HCT116 (cell line): ENCODE measurements at places on chromosomes 4 and X.

DNA sequence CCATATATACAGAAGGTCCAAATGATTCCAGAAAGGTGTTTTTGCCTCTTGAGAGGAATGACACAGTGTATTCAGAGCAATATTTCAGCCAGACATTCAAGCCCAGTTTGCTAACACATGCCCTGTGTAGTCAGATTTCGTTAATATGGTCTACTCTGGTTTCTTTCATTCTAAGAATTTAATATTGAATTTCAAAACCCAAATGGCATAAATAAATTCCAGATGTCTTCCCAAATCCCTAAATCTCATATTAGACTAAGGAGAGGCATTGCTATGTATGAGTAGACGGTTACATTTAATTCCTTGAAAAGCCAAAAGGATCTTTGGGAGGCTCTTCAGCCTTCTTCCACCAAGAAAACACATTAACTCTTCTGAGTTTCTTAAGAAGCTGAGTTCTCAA lies 66.3 kb upstream of the C1QTNF7 start:
- H3K36me3 ChIP-seq, result no peaks in the 10 kb centered on the region
- DNase-seq, result no peak
- H3K4me1 ChIP-seq, result no peaks in the 10 kb centered on the region
- no peak overlapping the region for H3K4me3 ChIP-seq
- H3K27ac ChIP-seq, result no peak overlapping the region

GRCh38 chrX:153460826-153461225 lies 9.6 kb downstream of the HAUS7 start:
- no peak overlapping the region for H3K4me3 ChIP-seq
- H3K27ac ChIP-seq, result no peak overlapping the region
- 0 out of 2 replicates have a peak, but pooled peaks cover 3% of the 10 kb centered on the region for H3K36me3 ChIP-seq
- no peak for DNase-seq
- no peaks in the 10 kb centered on the region for H3K27me3 ChIP-seq

DNA sequence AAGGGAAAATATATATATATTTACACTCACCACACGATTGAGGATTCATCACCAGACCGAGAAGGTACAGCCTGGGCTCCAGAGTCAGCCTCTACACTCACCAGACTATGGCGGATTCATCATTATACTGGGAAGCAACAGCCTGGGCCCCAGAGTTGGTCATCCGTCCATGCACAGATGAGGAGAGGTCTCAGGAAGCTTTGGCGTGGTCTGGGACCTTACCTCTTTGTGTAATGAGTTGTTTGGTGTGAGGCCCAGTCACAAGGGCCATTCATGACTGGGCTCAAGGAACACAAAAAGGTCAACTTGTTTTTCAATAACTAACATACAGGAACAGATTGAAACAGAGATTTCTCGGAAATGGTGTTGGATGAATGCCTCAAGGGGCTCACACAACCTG lies 926.1 kb downstream of the FAM133A start:
- DNase-seq, result no peak
- no peaks in the 10 kb centered on the region for H3K27me3 ChIP-seq
- H3K4me3 ChIP-seq, result no peak overlapping the region

DNA sequence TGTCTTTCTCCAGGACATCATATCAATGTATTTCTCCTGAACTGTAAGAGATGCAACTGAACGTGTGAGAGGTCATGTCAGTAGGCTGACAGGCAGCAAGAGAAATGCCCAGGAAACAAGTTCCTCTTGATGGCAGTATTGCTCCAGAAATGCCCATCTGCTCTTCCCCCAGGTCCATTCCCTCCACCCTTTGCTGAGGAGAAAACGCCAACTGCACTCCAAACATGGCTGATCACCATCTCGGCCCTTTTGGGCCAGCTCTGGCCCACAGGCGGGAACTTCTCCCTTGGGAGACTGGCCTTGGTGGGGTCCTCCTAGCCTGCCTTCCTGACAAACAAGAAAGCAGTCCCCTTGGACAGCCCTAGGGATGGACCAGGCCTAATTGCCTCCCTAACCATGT lies 276.5 kb upstream of the AGTR2 start:
- no peaks in the 10 kb centered on the region for H3K36me3 ChIP-seq
- H3K27me3 ChIP-seq, result no peaks in the 10 kb centered on the region
- peak; percentile 2 for DNase-seq
- no peak overlapping the region for H3K4me3 ChIP-seq
- H3K4me1 ChIP-seq, result no peaks in the 10 kb centered on the region; the same call in 1 of the 2 replicates

- H3K27ac ChIP-seq, result no peak overlapping the region
- H3K4me3 ChIP-seq, result no peak overlapping the region
- H3K36me3 ChIP-seq, result peaks cover 31% of the 10 kb centered on the region
- no peak for DNase-seq
- no peaks in the 10 kb centered on the region for H3K27me3 ChIP-seq
Measured at GRCh38 chr4:186642530-186642929, 81.1 kb downstream of the FAT1 start.

- H3K4me3 ChIP-seq, result no peak overlapping the region
- no peaks in the 10 kb centered on the region for H3K27me3 ChIP-seq
- no peak overlapping the region for H3K27ac ChIP-seq
- H3K36me3 ChIP-seq, result no peaks in the 10 kb centered on the region
- DNase-seq, result no peak
Measured at GRCh38 chrX:139924696-139925095, 8.2 kb downstream of the ATP11C start.

DNA sequence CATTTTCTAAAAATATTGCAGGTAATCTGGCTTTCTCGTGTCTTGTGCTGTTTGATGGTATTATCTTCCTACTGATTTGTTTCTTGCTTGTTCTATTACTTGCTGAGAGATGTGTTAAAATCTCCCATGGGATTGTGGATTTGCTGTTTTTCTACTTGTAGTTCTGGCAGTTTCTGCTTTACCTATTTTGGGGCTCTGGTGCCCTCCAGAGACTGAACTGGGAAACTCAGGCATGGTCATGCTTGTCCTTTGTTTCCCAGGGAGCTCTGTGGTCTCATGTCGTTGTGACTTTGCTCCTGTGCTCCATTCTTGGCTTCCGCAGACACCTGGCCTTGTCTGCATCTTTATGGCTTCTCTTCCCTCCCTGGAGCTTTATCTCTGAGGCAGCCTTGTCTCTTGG lies 39.5 kb downstream of the NSD2 start:
- H3K27me3 ChIP-seq, result no peaks in the 10 kb centered on the region
- H3K36me3 ChIP-seq, result peaks cover 16% of the 10 kb centered on the region; the same call in 1 of the 2 replicates
- no peak overlapping the region for H3K4me3 ChIP-seq
- H3K27ac ChIP-seq, result peak overlapping the region; percentile 36; the same call in 1 of the 2 replicates
- DNase-seq, result no peak

GRCh38 chr4:189912170-189912569 lies 28.5 kb upstream of the FRG1 start:
- no peaks in the 10 kb centered on the region for H3K36me3 ChIP-seq
- H3K27me3 ChIP-seq, result no peaks in the 10 kb centered on the region
- H3K4me3 ChIP-seq, result no peak overlapping the region
